ENCODE measurements at places on chromosomes 2 and 18.

DNA sequence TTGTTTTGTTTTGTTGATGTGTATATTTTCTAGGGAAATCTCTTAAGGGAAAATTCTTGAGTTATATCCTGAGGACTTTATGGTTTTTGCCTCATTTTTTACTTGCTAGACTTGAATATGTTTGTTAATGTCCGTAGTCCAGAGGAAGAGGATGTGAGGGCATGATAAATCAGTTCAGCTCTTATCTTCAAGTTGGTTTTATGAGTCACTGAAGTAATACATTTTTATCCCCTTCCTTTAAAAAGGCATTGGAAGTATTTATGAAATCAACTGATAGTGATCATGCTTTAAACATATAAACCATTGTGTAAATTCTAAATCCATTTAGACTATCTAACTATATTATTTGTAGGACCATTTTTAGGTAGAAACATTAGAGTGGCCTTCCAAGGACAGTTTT is 43.9 kb upstream of the CYBRD1 start:
- no peak for DNase-seq

DNA sequence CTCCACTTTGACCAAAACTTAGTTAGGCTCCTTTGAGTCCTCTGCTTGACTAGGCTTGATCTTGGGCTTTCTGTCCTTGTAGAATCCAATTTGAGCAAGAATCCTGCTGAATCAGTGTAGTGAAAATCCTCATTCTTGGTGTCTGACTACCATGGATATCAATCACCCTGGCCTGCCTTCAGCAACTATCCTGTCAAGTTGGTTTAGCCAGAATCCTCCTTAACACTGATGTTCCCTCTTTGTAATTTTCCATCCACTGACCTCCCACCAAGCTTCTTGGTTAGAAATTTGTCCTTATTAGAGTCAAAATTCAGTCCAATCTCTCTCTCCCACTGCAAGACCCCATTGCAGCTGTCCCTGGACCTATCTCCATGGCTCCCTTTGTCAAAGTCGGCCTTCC is 494 bp upstream of the RBM45 start:
- DNase-seq, result no peak

GRCh38 chr2:11550302-11550701 is 16.5 kb downstream of the GREB1 start:
- no peak for DNase-seq

DNA sequence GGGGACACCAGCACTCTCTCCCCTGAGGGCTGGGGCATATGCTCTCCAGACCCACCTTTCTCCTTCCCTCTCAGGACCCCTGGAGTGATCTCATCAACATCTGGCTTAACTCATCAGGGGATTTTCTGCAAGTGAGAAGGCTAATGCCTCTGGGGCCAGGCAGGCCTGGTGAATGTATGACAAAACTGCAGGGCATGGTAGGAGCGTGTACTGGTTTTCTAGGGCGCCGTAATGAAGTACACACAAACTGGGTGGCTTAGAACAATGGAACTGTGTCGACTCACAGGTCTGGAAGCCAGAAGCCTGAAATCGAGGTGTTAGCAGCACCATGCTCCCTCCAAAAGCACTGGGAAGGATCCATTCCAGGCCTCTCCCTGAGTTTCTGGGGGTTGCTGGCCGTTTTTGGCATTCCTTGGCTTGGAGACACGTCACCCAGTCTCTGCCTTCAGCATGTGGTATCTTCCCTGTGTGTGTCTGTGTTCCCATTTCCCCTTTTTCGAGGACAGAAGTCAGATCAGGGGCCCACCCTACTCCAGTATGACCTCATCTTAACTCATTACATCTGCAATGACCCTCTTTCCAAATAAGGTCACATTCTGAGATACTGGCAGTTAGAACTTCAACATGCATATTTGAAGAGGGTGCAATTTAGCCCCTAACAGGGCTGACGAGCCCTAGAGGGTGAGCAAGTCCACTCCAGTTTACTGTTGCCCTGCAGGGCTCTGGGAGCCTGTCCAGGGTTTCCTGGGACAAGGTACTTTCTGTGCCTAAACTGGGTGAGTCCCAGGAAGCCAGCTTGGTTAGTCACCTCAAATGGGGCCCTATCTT is 45.5 kb upstream of the CAB39 start:
- peak; percentile 34 for DNase-seq

GRCh38 chr2:120840795-120841487 is 105.3 kb downstream of the GLI2 start:
- no peak for DNase-seq

- no peak for DNase-seq
Observed at GRCh38 chr2:68784188-68784587, 49.6 kb downstream of the ARHGAP25 start.

DNA sequence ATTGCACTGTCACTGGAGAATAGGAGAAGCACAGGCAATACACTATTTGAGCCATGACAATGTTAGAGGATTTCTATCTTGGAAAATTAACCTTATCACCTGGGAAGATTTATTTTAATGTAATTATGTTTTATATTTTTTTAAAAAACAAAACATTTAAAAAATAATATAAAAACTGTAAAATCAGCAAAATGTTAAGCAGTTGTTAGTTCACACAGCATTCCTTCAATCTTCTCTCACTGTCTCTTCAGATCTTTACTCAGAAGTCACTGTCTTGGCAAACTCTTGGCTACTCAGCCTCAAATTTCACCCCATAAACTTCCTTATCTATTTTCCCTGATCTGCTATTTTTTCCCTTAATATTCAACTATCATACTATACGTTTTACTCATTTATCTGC is 1322.6 kb downstream of the LRP1B start:
- DNase-seq, result no peak

Measured in H4 (cell line).